ENCODE measurements at places on chromosomes 7 and 10. TPM values are rescaled to one million over a fixed set of nuclear protein-coding genes. Genes with fewer than 3 reads are reported as not detected.

Gene KIAA1549
- total RNA-seq, result 1.3 TPM

Gene PTPN20
- total RNA-seq, result not detected

Gene ELOVL3
- total RNA-seq, result 0.28 TPM

Gene LIPM
- total RNA-seq, result not detected

Gene PCGF5
- total RNA-seq, result 18.1 TPM

Gene HTR7
- 0.56 TPM for total RNA-seq

DNA sequence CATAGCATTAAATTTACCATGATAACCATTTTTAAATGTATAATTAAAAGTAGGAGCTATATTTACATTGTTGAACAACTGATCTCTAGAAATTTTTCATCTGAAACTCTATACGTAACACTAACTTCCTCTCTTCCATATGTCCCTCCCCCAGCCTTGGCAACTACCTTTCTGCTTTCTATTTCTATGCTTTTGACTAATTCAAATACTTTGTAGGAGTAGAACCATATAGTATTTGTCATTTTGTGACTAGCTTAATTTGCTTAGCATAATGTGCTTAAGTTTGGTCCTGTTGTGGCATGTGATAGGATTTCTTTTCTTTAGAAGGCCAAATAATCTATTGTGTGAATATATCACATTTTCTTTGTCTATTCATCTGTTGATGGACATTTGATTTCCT lies 225.3 kb upstream of the POT1 start:
- H3K36me3 ChIP-seq, result no peaks in the 10 kb centered on the region
- no peak for DNase-seq
- H3K4me3 ChIP-seq, result no peak overlapping the region
- H3K27ac ChIP-seq, result no peak overlapping the region
- H3K27me3 ChIP-seq, result no peaks in the 10 kb centered on the region
- no peaks in the 10 kb centered on the region for H3K4me1 ChIP-seq

DNA sequence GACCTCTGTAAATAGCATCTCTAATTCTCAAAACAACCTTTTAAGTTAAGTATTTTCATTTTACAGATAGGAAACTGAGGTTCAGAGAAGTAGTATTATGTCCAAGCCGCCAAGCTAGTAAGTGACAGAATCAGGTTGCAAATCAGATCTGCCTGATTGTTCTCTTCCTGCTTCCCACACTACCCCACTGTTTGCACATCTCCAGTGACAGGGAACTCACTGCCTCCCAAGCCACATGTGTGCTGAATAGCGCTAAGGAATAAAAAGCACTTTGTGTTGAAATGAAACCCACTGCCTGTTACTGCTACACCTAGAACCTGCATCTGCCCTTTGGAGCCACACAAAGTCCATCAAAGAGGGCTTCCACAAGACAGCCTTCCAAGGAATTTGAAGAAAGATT lies 45.1 kb upstream of the WDR11 start:
- H3K27me3 ChIP-seq, result no peaks in the 10 kb centered on the region
- H3K27ac ChIP-seq, result no peak overlapping the region
- no peak for DNase-seq
- no peaks in the 10 kb centered on the region for H3K4me1 ChIP-seq
- no peak overlapping the region for H3K4me3 ChIP-seq

DNA sequence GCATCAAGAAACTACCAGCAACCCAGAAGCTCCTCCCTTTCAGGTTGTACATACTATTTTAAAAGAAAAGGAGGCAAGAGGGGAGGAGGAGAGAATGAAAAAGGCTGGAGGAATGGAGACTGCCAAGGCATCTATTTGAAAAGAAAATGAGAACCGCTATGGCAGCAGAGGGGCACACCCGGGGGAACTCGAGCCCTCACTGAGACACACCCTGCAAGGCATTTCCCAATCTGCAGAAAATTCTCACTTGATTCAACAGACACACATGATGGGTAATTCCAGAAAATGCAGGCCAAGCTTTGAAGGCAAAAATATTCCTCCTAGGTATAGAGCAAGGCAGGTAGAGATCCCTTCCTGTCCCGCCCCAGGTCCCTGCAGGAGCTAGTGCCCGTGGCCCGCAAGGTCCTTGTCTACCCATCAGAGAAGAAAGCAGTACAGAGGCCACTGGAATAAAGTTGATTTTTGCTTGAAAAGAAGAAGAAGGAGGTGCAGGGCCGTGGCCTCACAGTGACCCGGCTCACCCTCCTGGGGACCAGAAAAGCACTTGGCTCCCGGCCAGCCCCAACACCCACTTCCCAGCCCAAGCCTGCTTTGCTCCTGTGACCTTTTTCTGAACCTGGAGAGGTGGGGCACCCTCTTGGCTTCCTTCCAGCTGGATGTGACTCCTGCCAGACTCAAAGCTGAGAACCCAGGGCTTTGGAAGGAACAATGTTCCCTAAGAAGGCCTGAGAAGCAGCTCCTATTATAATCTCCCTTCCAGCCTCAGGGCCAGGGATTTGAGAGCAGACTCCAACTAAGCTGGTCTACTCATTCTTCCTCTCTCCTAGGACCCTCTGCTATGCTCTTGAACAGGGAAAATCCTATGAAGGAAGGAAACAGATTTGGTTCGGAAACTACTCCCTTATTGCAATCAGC lies 6.2 kb upstream of the PIK3CG start:
- no peak for DNase-seq
- H3K27ac ChIP-seq, result no peak overlapping the region
- H3K4me3 ChIP-seq, result no peak overlapping the region

- no peaks in the 10 kb centered on the region for H3K36me3 ChIP-seq
- peak overlapping the region; percentile 78 for H3K27ac ChIP-seq
- no peaks in the 10 kb centered on the region for H3K27me3 ChIP-seq
- peak; percentile 61 for DNase-seq
- H3K4me3 ChIP-seq, result no peak overlapping the region
Measured at GRCh38 chr10:21314906-21315644, 210.4 kb downstream of the SKIDA1 start.

DNA sequence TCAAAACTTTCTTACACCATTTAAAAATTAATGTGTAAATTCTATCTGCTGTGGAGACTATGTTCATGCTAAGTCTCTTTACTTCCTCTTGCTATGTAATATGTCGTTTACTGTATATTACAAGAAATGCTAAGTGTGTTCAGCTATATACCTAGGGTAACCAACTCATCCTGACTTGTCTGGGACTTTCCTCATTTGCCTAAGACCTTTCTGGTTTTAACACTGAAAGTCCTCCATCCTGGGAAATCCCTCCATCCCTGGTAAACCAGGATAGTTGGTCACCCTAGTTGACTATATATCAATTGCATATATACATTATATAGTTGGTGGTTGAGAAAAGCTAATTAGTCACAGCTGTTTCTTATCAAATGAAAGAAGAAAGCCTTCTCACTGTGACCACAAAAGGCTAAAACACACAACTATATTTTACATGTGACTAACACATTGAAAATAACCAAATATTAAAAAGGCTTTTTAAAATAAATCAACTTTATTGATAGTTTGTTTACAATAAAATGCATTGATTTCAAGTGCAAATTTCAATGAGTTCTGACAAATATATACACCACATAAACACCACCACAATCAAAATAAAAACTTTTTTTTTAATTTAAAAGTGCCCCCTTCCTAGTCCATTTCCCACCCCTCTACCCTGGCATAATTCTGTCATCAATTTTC lies 167.7 kb upstream of the INHBA start:
- peaks cover 14% of the 10 kb centered on the region for H3K4me1 ChIP-seq
- DNase-seq, result peak; percentile 76
- no peaks in the 10 kb centered on the region for H3K36me3 ChIP-seq
- H3K4me3 ChIP-seq, result no peak overlapping the region
- no peak overlapping the region for H3K27ac ChIP-seq

GRCh38 chr7:14483663-14484062 lies 418.9 kb downstream of the DGKB start:
- no peaks in the 10 kb centered on the region for H3K36me3 ChIP-seq
- H3K27ac ChIP-seq, result no peak overlapping the region
- DNase-seq, result no peak
- no peaks in the 10 kb centered on the region for H3K4me1 ChIP-seq
- no peaks in the 10 kb centered on the region for H3K27me3 ChIP-seq

- no peak overlapping the region for H3K4me3 ChIP-seq
- peaks cover 2% of the 10 kb centered on the region for H3K4me1 ChIP-seq
- DNase-seq, result no peak
- H3K27ac ChIP-seq, result peak overlapping the region; percentile 29
- H3K27me3 ChIP-seq, result no peaks in the 10 kb centered on the region
- H3K36me3 ChIP-seq, result peaks cover 7% of the 10 kb centered on the region
Measured at GRCh38 chr7:100017300-100017699, 1.9 kb downstream of the ZKSCAN1 start.

DNA sequence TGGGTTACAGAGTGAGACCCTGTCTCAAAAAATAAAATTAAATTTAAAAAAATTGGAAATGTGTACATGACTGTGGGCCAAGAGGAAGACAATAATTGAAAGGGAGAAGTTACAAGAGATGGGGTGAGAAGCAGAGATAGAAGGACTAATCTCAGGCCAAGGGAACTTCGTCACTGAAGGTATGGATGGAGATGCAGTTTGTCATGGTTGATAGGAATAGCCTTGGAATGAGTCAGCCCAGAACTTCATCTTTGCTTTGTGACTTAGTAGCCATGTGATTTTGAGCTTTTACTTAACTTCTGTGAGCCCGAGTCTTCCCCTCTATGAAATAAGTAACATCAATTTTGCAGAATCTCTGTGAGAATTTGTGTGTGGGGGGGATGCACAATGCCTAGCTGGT lies 6.5 kb upstream of the PODXL start:
- peaks cover 8% of the 10 kb centered on the region for H3K27me3 ChIP-seq
- no peak overlapping the region for H3K27ac ChIP-seq
- H3K36me3 ChIP-seq, result no peaks in the 10 kb centered on the region
- no peak overlapping the region for H3K4me3 ChIP-seq
- DNase-seq, result peak; percentile 64

GRCh38 chr7:97342512-97342911 lies 225.0 kb downstream of the SDHAF3 start:
- H3K4me1 ChIP-seq, result no peaks in the 10 kb centered on the region
- H3K27ac ChIP-seq, result no peak overlapping the region
- no peak for DNase-seq

DNA sequence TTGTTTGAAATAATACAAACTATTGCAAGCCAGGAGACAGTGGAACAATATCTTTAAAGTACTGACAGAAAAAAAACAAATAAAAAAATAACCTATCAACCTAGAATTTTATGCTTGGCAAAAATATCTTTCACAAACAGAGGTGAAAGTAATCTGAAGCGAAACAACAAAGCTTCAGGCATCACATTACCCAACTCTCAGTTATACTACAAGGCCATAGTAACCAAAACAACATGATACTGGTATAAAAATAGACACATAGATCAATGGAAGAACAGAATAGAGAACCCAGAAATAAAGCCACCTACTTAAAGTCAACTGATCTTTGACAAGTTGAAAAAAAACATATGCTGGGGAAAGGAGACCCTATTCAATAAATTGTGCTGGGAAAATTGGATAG lies 26.5 kb upstream of the HECW1 start:
- no peak for DNase-seq
- H3K4me3 ChIP-seq, result no peak overlapping the region
- no peak overlapping the region for H3K27ac ChIP-seq

DNA sequence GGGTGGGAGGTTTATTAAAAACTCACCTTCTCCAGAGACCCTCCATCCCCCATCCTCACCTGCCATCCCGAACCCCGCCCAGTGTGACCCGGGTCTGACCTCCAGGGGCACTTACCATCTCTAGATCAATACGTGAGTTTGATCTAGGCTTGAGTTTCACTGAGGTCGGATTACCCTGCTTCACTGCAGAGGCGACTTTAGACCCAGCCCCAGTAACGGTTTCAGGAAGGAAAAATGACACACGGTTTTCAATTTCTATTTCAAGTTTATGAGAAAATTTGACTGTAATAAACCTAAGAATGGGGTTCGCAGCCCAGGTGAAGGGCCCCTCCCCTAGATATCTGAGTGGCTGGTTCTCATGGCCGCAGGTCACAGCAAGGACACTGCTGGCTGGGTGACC lies 33.1 kb downstream of the RCC1L start:
- no peak overlapping the region for H3K27ac ChIP-seq
- H3K4me1 ChIP-seq, result peaks cover 5% of the 10 kb centered on the region
- no peak overlapping the region for H3K4me3 ChIP-seq
- peaks cover 21% of the 10 kb centered on the region for H3K36me3 ChIP-seq
- DNase-seq, result no peak

GRCh38 chr7:156606691-156607331 lies 33.8 kb upstream of the RNF32 start:
- H3K4me3 ChIP-seq, result no peak overlapping the region
- no peak overlapping the region for H3K27ac ChIP-seq
- peaks cover 2% of the 10 kb centered on the region for H3K27me3 ChIP-seq
- DNase-seq, result no peak

DNA sequence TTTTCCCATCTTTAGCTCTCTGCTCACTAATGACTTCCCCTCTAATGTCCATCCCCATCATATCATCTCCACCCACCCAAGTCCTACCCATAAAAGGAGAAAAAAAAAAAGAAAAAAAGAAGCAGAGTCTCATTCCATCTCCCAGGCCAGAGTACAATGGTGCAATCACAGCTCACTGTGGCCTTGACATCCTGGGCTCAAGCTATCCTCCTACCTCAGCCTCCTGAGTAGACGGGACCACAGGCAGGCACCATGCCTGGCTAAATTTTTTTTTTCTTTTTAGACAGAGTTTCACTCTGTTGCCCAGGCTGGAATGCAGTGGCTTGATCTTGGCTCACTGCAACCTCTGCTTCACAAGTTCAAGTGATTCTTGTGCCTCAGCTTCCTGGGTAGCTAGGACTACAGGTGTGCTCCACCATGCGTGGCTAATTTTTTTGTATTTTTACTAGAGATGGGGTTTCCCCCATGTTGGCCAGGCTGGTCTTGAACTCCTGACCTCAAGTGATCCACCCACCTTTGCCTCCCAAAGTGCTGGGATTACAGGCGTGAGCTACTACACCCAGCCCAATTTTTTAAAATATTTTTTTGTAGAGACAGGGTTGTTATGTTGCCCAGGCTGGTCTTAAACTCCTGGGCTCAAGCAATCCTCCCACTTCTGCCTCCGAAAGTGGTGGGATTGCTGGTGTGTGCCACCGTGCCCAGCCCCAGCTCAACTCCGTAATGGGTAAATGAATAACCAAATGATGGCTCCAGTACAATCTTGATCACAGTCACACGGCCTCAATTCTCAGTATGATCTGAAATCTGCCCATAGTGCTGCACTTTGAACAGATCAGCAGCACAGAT lies 24.6 kb upstream of the SGMS1 start:
- H3K36me3 ChIP-seq, result no peaks in the 10 kb centered on the region
- no peak overlapping the region for H3K4me3 ChIP-seq
- H3K4me1 ChIP-seq, result peaks cover 4% of the 10 kb centered on the region
- no peak for DNase-seq
- no peak overlapping the region for H3K27ac ChIP-seq

- no peaks in the 10 kb centered on the region for H3K27me3 ChIP-seq
- no peak overlapping the region for H3K27ac ChIP-seq
- no peak for DNase-seq
Measured at GRCh38 chr7:40944981-40945585, 757.8 kb downstream of the INHBA start.
